NCI-H524 treated with DMSO at 0.1 percent for 48 hours (cell line): ENCODE measurements at places on chromosomes 12 and 14.
A peak's percentile ranks its signal among the peaks of the same experiment; 100 is the strongest.

GRCh38 chr12:78697817-78698415 lies 166.7 kb upstream of the SYT1 start:
- DNase-seq: no peak

- DNase-seq: no peak
These were observed 5.0 kb upstream of the CHGA start for GRCh38 chr14:92917956-92918355.

DNA sequence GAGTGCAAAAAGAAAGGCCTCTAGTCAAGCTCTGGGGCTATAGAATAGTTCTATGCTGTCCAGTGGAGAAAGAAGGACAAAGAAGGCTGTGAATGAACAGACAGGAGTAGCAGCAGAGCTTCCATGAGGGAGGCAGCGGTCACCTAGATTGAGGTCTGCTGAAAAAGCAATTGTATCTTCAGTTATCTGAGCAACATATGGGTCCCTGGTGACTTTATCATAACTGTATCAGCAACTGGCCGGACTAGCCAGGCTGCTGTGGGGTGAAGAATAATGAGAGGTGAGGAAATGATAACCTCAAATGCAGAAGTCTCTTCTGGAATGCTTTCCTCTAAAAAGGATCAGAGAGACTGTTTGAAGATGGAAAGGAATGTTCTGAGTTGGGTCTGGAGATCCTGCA lies 971.3 kb upstream of the TMEM132C start:
- DNase-seq: no peak

- DNase-seq: no peak
These were observed 2.1 kb downstream of the TDP1 start for GRCh38 chr14:89957791-89958190.

DNA sequence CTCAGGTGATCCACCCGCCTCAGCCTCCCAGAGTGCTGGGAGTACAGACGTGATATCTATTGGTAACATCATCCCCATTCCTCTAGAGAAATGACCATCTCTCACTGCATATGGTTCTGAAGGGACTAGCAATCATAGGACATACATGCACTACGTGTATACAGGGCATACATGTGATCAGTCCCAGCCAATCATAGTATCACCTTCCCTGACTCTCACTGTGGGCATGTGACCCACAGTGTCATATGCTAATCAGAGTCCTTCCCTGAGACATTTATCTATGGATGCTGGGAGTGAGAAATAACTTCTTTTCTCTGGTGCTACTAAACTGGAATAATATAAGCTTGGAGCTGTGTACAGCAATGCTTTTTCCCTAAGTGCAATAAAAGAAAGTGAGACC lies 12.1 kb upstream of the FBXW8 start:
- no peak for DNase-seq

DNA sequence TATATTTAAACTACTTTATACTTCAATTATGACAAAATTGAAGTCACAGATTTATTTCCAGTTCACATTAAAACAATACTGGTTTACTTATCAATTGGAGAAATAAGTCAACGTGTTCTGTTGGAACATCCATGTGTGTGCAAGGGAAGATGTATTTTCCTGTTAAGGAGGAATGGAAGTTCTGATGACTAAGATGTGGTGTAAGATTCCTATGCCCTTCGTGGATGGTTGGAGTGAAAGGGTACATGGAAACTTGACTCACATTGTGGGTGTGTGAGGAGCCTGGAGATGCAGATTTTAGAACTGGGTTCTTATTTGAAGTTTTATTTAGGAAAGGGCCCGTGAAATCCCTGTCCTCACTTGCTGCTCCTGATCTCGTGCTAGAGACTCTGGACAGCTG lies 95.3 kb downstream of the CATSPERB start:
- no peak for DNase-seq

GRCh38 chr12:116366456-116366776 lies 88.9 kb upstream of the MED13L start:
- DNase-seq: peak; percentile 35

- DNase-seq: no peak
These were observed 75.0 kb downstream of the EP400 start for GRCh38 chr12:132024758-132025157.

- no peak for DNase-seq
These were observed 80.7 kb downstream of the NTF3 start for GRCh38 chr12:5512601-5512970.

- no peak for DNase-seq
These were observed 57.0 kb downstream of the CCDC88C start for GRCh38 chr14:91360490-91361232.

GRCh38 chr12:102454808-102455760 lies 25.3 kb downstream of the IGF1 start:
- no peak for DNase-seq

GRCh38 chr14:77040741-77041653 lies 12.5 kb upstream of the IRF2BPL start:
- no peak for DNase-seq

GRCh38 chr12:100404769-100405407 lies 48.0 kb downstream of the SLC17A8 start:
- DNase-seq: no peak

DNA sequence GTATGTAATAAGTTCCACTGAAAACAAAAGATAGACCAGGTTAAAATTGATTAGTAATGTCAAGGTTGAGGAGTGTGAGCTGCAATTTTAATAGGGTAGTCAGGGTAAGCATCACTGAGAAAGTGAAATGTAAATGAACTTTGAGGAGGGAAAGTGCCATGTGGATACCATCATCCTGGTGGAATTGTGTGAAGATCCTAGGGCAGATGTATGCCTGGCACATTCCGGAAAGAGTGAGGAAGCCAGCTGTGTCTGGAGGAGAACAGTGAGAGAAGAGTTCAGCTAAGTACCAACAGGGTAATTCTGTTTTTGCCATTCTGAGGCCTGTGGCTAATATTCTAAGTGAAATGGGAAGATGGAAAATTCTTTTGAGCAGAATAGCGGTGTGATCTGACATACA lies 2.9 kb upstream of the CLEC2A start:
- DNase-seq: no peak

GRCh38 chr12:107474099-107474498 lies 211.5 kb upstream of the PWP1 start:
- DNase-seq: no peak

- DNase-seq: no peak
These were observed 145.8 kb upstream of the TMPO start for GRCh38 chr12:98369581-98369980.

DNA sequence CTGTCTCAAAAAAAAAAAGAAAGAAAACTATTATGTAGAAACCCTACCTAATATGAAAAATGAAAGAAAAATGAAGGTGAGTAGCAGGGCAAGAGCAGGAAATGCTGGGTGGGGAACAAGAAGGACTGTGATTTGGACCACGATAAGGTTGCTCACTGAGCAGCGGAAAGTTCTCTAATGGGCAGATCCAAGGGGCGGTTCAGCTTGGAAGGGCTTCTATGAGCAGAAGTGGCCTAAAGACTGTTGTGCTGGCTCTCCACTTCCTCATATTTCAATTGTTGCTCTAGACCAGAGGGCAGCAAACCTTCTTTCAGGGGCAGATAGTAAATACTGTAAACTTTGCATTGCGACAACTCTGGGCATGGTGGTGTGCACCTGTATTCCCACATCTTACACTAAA lies 16.3 kb upstream of the NFYB start:
- DNase-seq: no peak

DNA sequence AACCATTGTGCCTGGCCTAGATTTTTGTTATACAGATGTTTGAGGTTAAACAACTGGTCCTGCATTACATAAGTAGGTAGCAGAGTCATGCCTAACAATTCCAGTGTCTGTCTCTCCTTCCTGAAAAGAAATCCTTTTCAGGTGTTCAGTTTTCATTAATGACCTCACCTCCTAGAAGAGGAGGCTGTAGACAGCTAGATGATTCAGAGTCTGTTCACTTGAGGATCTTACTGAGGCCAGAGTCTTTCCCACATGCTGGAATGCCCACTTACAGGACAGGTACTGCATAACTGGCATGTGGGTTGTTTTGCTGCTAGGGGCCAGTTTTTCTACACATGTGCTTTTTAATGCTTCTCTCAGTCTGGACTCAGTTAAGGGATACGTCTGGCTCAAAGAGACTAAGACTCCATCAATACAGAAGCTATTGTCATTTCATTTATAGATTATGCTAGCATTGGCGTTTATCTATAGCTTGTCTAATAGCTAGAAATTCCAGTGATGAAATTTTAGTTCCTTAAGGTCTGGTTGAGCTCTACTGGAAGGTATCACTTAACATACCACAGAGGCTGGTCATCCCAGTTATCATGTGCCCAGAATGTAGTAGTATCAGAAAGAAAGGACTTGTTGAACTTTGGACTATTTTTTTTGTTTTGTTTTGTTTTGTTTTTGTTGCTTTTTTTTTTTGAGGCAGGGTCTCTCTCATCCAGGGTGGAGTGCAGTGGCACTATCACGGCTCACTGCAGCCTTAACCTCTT lies 206.4 kb downstream of the ERC1 start:
- DNase-seq: no peak

DNA sequence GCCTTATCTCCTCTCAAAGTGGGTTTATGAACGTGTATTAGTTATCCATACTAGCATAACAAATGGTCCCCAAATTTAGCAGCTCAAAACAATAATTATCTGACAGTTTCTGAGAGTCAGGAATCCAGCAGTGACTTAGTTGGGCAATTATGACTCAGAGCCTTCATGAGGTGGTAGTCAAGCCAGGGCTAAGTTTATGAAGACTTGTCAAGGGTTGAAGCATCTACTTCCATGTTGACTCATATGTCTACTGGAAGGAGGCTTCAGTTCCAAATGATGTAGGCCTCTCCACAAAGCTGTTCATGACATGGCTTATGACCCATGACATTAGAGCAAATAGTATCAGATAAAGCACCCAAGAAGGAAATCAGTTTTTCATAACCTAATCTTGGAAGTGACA lies 73.2 kb downstream of the IPO8 start:
- no peak for DNase-seq

DNA sequence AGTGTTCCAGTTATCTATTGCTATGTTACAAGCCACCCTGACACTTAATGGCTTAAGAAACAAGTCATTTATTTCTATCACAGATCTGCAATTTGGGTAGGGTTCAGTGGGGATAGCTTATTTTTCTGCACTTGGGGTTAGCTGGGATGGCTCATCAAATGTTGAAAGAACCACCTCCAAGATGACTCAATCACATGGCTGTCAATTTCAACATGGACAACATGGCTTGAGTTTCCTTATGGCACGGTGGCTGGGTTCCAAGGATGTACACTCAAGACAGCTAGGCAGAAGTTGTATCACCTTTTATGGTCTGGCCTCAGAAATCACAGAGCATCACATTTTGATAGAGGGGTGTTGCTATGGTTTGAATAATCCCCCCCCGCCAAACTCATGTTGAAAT lies 24.5 kb upstream of the IGF1 start:
- no peak for DNase-seq

GRCh38 chr14:94977016-94977415 lies 180.3 kb downstream of the DICER1 start:
- no peak for DNase-seq

DNA sequence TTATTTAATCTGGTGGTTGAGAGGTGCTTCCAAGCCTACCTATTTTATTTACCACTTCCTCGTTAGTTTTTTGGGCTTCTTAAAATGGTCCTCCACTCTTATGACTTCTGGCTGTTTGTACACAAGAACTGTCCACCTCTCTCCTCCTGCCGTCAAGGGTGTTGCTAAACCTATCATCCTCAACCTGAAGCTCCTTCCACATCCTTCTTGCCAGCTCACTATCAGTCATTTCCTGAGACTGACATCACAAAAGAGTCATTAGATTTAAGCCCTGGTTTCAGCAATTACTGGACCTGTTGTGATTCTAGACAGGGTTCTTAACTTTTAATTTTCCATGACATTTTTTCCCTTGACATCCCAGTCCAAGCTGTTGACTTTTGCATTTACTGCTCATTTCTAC lies 91.9 kb downstream of the BICD1 start:
- no peak for DNase-seq

DNA sequence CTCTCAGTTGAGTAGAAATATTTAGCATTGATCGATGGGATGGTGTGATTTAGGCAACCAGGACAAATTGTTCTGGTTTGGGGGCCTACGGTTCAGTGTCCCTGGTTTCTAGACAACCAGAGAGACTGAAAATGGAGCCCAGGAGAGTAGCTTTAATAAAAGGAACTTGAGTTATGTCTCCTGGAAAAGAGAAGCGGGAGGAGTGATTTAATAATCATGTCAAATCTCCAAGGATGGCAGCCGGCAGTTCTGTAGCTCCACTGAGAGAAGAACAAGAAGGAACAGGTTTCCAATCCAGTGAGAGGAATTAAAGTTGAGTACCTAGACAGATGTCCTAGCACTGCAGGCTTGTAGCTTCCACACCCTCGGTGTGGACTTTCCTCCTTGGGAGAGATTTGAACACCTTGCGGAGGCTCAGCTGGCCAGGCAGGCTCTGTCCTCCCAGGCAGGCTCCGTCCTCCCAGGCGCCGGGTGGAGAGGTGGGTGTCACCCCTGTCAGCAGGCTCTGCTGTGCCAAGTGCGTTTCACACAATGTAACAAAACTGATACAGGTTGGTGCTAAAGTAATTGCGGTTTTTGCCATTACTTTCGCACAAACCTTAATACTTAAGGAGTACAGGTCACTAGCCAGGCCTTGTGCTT lies 45.9 kb downstream of the SLC6A12 start:
- peak; percentile 33 for DNase-seq
